MM.1S (cell line): ENCODE measurements at places on chromosomes 5 and 9.

DNA sequence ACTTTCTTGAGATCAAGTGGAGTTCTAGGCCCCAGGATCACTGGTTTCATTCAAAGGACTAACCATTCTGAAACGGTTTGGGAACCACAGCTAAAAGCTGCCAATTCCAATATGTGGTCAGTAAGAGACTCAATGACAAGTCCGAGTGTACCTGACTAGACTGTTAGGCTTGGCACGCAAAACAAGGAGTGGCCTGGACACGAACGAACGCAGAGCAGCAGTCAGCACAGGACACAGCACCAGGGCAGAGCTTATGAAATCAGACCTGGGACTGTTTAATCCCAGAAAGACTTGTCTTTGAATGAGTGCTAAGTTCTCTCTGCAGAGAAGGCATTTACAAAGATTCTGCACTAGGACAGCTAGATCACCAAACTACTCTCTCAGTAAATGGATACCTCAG, 213.8 kb downstream of the GAPVD1 start:
- DNase-seq, result no peak

- DNase-seq, result no peak
Observed at GRCh38 chr9:95615246-95615645, 98.5 kb upstream of the PTCH1 start.

GRCh38 chr5:133286483-133286882, 234.7 kb downstream of the HSPA4 start:
- no peak for DNase-seq

- peak; percentile 79 for DNase-seq
Observed at GRCh38 chr9:108271646-108272348, 584.0 kb downstream of the ACTL7B start.

DNA sequence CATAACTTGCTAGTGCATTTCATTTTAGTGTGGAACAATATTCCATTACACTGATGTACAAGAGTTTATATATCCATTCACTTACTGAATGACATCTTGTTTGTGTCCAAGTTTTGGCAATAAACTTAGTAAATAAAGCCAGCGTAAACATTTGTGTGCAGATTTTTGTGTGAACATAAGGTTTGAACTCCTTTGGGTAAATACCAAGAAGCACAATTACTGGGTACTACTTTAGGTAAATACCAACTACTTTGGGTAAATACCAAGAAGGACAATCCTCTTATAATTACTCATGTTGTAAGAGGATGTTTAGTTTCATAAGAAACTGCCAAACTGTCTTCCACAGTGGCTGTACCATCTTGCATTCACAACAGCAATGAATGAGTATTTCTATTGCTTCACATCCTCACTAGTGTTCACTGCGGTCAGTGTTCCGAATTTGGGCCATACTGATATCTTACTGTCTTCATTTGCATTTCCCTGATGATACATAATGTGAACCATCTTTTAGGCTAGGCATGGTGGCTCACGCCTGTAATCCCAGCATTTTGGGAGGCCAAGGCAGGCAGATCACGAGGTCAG, 2.3 kb upstream of the SYK start:
- DNase-seq, result no peak
